ENCODE measurements at places on chromosomes 12 and 14. TPM values are rescaled to one million over a fixed set of nuclear protein-coding genes. Genes with fewer than 3 reads are reported as not detected.

- H3K27me3 ChIP-seq: no peaks in the 10 kb centered on the region
- no peak for DNase-seq
- H3K4me3 ChIP-seq: no peak overlapping the region
- H3K36me3 ChIP-seq: no peaks in the 10 kb centered on the region
Observed at GRCh38 chr12:107429006-107429705, 256.4 kb upstream of the PWP1 start.

GRCh38 chr14:25896777-25897176, 701.1 kb downstream of the NOVA1 start:
- no peak overlapping the region for H3K27ac ChIP-seq
- DNase-seq: no peak
- no peaks in the 10 kb centered on the region for H3K27me3 ChIP-seq
- no peak overlapping the region for H3K4me3 ChIP-seq
- H3K4me1 ChIP-seq: no peaks in the 10 kb centered on the region

- H3K27me3 ChIP-seq: peaks cover 2% of the 10 kb centered on the region
- no peak overlapping the region for H3K27ac ChIP-seq
- peaks cover 3% of the 10 kb centered on the region for H3K4me1 ChIP-seq
- DNase-seq: no peak
Observed at GRCh38 chr12:65560286-65560685, 264.0 kb upstream of the HMGA2 start.

DNA sequence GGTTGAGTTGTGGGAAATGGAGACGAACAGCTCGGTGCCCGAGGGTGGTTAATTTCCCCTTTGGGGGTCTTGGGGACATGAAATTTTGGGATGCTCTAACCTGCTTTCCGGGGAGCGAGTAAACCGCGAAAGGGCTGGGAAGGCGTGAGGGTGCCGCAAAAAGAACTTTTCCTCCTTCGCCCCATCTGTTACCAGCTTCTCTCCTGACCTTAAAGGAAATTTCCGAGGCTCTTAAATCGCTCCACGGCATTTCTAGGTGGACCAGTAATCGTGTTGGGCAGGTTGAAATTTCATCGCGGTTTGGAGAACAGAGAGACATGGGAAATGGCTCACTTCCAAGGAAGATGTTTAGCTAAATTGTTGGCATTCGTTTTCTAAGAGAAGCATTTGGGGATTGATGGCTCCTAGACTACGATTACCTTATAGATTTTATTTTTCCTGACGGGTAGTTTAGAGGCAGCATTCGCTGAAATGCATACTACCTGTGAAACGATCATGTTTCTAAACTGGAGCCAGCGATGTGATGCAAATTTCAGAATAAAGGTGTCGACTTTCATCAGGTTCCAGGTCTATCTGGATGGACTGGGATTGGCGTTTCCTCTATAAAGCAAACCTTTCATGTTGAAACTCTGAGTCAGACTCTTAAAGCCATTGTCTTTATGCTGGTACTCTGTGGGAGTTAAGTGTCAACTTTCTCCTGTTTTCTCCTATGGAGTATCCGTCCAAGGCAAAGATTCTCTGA, 414.5 kb downstream of the PCNX1 start:
- peak; percentile 70 for DNase-seq
- H3K4me3 ChIP-seq: peak overlapping the region; percentile 96
- peak overlapping the region; percentile 94 for H3K27ac ChIP-seq

DNA sequence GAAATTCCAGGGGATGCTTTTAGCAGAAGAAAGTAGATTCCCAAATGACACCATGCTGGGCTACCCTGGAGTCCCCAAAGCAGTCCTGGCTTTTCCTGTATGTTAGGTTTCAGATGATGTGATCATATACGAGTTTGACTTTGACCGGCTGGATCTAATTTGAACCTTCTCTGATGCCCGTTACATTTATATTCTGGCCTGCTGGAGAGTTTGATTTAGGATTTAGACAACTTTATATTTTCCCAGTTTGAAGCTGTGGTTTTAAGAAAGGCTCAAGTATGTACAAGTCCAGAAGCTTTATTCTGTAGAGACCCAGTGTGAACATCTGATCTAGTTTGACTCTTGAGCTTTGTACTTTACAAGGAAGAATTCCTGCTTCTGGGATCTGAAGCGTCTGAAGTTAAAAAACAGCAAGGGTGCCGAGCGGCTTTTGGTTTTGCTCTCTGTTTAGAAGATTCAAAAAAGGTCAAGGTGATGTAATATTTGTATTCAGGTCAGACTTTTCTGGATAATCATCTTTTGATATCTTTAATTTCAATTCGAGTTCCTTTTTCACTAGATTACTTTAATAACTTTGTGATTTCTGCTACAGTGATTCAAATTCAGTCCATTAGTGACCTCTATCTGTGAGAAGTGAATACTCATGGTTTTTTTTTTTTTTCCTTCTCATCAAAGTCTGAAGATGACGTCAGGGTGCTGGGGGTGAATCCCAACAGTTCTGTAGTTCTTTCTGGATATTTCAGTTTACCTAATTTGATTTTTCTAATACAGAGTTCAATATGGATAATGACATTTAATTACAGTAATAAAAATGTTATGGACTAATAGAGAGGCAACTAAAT, 6.3 kb downstream of the FLRT2 start:
- no peak overlapping the region for H3K27ac ChIP-seq
- H3K4me3 ChIP-seq: no peak overlapping the region
- peaks cover 3% of the 10 kb centered on the region for H3K36me3 ChIP-seq

P2RX2 gene
- total RNA-seq: not detected

DEPDC4 gene
- 1.3 TPM for total RNA-seq

- no peak overlapping the region for H3K27ac ChIP-seq
- peaks cover 12% of the 10 kb centered on the region for H3K36me3 ChIP-seq
- H3K4me3 ChIP-seq: no peak overlapping the region
- H3K4me1 ChIP-seq: peaks cover 4% of the 10 kb centered on the region
- peaks cover 47% of the 10 kb centered on the region for H3K27me3 ChIP-seq
Observed at GRCh38 chr14:101560534-101561113, 671 bp upstream of the DIO3 start.

CDC42BPB gene
- 1.5 TPM for total RNA-seq

- no peaks in the 10 kb centered on the region for H3K36me3 ChIP-seq
- no peaks in the 10 kb centered on the region for H3K4me1 ChIP-seq
- H3K27ac ChIP-seq: no peak overlapping the region
- DNase-seq: no peak
Observed at GRCh38 chr12:54489857-54490256, 7.7 kb upstream of the NCKAP1L start.

PLCZ1 gene
- total RNA-seq: not detected

DNA sequence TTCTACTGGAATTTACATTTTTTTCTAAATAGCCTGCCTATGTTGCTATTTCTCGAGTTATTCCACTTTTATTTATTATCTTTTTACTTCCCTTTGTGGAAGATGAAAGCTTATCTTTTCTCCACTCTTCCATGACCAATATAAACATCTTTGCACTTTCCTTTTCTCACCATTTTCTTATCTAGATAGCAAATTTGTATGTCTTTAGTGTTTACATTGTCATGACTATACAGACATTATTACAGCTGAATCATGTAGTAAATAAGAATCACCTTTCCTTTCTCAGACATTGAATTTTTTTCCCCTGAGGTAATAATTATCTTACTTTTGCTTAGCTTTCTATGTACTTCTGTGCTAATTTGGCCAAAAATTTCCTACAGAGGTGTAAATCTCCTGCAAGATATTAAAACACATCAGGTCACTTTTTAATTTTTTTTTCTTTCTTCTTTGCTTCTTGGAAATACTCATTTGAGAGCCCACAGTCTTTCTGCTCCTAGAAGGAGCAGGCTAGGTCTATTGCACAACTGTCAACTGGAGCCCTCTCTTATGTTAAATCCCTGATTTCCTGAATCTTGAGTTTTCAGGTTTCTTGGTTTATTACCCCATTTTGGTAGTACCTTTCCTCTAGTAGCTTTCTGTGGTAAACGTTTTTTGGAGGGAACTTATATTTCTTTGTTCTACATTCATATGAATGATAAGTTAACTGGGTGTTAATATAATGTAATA, 109.0 kb upstream of the ATP2B1 start:
- DNase-seq: no peak
- no peaks in the 10 kb centered on the region for H3K36me3 ChIP-seq
- H3K4me1 ChIP-seq: no peaks in the 10 kb centered on the region
- no peak overlapping the region for H3K4me3 ChIP-seq
- H3K27ac ChIP-seq: no peak overlapping the region

DNA sequence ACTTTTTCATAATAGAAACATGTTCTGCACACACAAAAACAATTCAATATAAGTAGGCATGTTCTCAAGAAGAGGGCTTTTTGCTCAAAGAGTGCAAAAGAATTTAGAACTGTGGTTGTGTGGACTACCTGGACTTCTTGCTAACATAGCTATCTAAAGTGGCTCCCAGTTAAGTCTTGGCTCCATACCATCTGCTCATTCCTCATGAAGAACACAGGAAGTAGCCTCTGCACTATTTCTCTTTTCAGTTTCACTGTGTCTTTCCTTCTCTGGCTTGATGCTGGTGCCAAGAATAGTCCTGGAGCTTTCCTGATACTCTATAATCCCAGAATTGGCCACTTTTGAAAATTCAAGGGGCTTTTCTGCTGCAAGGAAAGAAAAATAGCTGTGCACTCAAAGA, 127.4 kb downstream of the CCER1 start:
- H3K27ac ChIP-seq: no peak overlapping the region
- H3K36me3 ChIP-seq: no peaks in the 10 kb centered on the region
- no peaks in the 10 kb centered on the region for H3K27me3 ChIP-seq
- no peak for DNase-seq
- no peaks in the 10 kb centered on the region for H3K4me1 ChIP-seq
- no peak overlapping the region for H3K4me3 ChIP-seq

- no peak for DNase-seq
- H3K4me1 ChIP-seq: peaks cover 12% of the 10 kb centered on the region
- H3K4me3 ChIP-seq: no peak overlapping the region
- H3K36me3 ChIP-seq: no peaks in the 10 kb centered on the region
- peaks cover 49% of the 10 kb centered on the region for H3K27me3 ChIP-seq
Observed at GRCh38 chr12:107780298-107780697, 5.8 kb downstream of the ASCL4 start.

TAMALIN gene
- 10.4 TPM for total RNA-seq

DNA sequence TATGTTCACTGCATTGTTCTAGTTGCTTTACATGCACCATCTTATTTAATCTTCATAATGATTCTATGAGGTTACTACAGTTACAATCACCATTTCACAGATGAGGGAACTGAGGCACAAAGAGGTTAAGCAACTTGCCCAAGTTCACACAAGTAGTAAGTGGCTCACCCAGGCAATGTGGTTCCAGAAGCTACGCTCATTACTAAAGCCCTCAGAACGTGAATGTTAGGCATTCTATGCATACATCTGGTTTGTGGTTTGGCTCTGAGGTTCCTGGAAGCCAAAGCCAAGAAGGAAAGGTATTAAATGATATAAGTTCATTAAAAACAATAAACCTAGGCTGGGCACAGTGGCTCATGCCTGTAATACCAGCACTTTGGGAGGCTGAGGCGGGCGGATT, 14.4 kb upstream of the VRTN start:
- H3K27me3 ChIP-seq: no peaks in the 10 kb centered on the region
- H3K36me3 ChIP-seq: no peaks in the 10 kb centered on the region
- no peak overlapping the region for H3K4me3 ChIP-seq
- no peak overlapping the region for H3K27ac ChIP-seq

NELL2 gene
- total RNA-seq: 27.5 TPM

DNA sequence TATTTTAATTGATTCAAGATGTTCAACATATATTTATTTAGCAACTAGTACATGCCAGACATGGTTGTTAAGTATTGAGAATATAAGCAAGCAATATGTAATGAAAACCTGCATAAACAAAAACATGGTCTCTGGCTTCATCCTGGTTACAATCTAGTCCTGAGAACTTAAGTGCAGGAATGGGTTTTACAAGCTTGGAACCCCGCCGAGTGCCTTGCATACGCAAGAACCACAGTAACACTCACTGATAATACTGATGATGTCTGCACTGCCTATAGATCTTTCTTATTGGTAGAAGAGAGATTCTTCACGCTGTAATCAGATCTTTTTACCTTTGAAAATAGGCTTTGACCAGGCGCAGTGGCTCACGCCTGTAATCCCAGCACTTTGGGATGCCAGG, 22.9 kb upstream of the CALM1 start:
- no peaks in the 10 kb centered on the region for H3K4me1 ChIP-seq
- no peak overlapping the region for H3K4me3 ChIP-seq
- H3K27me3 ChIP-seq: peaks cover 13% of the 10 kb centered on the region
- H3K27ac ChIP-seq: no peak overlapping the region
- DNase-seq: no peak

- peaks cover 46% of the 10 kb centered on the region for H3K4me1 ChIP-seq
- peak overlapping the region; percentile 10 for H3K27ac ChIP-seq
- H3K4me3 ChIP-seq: no peak overlapping the region
- no peak for DNase-seq
Observed at GRCh38 chr12:11707535-11707934, 58.1 kb downstream of the ETV6 start.

GRCh38 chr12:116068371-116068770, 209.1 kb downstream of the MED13L start:
- H3K4me3 ChIP-seq: no peak overlapping the region
- H3K36me3 ChIP-seq: no peaks in the 10 kb centered on the region
- peaks cover 5% of the 10 kb centered on the region for H3K4me1 ChIP-seq
- no peak overlapping the region for H3K27ac ChIP-seq

DNA sequence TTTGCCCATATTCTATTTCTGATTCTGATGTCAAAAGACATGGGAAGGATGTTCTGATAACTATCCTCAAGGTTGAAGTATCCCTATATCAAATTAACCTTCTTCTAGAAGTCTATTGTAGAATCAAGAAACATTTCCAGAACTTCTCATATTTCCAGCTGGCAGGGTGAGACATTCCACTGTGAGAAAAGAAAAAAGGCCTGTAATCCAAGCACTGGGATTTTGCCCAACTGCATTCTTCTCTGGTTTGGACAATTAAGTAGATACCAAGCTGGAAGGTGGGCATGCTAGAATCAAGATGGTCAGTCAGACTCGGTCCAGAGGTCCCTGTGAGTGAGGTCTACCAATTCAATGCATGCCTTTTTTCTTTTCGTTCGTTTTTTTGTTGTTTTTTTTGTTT, 60.9 kb downstream of the MAP3K9 start:
- no peak overlapping the region for H3K4me3 ChIP-seq
- H3K27me3 ChIP-seq: no peaks in the 10 kb centered on the region
- DNase-seq: no peak
- peaks cover 20% of the 10 kb centered on the region for H3K36me3 ChIP-seq

DNA sequence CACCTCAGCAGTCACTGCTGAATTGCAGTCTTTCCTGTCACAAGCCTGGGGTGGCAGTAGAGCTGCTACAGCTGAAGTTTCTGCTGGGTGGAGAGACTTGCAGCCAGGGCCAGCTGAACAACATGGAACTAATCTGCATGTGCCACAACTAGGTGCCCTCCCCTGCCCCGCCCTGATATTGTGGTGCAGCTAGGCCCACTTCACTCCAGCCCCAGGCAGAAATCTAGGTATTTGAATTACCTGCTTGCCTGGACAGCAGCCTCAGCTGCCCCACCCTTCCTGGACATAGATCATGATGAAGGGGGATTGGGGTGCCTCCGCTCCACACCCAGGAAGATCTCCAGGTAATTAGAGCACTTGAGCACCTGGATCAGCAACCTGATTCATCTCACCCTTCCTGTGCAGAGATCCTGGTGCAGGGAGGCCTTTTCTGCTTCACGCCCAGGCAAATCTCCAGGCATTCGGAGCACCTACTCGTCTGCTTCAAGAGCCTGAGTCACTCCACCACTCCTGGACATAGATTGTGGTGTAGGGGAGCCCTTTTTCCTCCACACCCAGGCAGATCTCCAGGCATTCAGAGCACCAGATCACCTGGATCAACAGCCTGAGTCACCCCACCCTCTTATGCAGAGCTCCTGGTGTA, 477.0 kb downstream of the SOX5 start:
- no peaks in the 10 kb centered on the region for H3K36me3 ChIP-seq
- no peak overlapping the region for H3K27ac ChIP-seq
- no peak overlapping the region for H3K4me3 ChIP-seq
- no peaks in the 10 kb centered on the region for H3K27me3 ChIP-seq

GRCh38 chr14:104322531-104323366, 184.4 kb downstream of the KIF26A start:
- H3K4me1 ChIP-seq: no peaks in the 10 kb centered on the region
- no peak overlapping the region for H3K4me3 ChIP-seq
- H3K36me3 ChIP-seq: no peaks in the 10 kb centered on the region
- no peak overlapping the region for H3K27ac ChIP-seq
- DNase-seq: no peak

Data from activated CD4-positive, alpha-beta T cell treated with anti-CD3 and anti-CD28 coated beads, Interleukin-2, amount 10 ng/mL, durations not matched to agents 24 days and 14 days (primary cell).